ENCODE measurements at places on chromosomes 12 and 14.

DNA sequence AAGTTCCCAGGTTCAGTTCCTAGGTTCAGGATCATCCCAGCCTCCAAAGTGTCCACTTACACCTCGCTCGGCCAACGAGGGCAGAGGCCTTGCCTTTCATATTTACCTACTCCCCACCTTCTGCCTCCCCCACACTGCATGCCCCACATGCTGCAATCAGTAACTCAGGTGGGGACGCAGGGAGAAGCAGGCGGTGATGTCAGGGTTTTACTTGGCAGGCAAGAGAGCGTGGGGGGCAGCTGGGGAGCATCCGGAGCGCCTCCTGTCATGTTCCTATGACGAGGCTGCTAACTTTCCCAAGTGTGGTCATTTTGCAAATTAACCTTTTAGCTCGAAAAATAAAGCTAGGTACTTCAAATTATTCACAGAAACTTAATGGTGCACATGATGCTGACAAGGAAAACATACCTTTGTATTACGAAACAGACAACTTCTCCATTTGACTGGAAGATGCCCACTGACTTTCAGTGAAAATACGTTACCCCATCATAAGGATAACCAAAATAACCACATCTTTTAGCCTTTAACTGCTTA lies 53.8 kb downstream of the SETD3 start:
- no peak for DNase-seq

DNA sequence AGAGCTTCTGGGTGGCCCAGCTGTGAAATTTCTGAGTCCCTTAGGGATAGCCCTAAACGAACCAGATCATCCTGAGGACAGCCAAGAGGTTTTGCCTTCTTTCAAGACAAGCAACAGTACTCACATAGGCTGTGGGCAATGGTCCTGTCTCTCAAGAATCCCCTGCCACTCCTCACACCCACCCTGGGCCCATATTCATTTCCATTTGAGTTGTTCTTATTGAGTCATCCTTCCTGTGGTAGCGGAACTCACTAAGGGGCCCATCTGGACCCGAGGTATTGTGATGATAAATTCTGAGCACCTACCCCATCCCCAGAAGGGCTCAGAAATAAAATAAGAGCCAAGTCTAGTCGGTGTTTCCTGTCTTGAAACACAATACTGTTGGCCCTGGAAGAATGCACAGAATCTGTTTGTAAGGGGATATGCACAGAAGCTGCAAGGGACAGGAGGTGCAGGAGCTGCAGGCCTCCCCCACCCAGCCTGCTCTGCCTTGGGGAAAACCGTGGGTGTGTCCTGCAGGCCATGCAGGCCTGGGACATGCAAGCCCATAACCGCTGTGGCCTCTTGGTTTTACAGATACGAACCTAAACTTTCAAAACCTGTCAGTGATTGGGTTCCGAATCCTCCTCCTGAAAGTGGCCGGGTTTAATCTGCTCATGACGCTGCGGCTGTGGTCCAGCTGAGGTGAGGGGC lies 38.9 kb downstream of the DAD1 start:
- DNase-seq = no peak

GRCh38 chr12:105698075-105698474 lies 367.6 kb downstream of the C12orf75 start:
- DNase-seq = peak; percentile 70

DNA sequence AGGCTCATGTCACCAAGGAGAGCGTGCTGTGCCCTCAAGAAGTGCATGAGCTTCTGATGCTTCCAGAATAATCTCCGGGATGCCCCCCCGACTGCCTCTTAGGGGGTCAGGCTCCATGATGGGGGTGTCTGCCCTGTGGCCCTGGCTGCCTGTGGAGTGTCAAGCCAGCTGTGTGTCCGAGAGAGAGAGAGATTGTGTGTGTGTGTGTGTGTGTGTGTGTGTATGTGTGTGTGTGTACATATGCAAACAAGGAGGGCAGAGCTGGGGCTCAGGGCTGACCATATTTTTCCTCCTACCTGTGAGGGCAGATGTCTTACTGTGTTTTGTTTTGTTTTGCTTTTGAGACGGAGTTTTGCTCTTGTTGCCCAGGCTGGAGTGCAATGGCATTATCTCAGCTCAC lies 5.6 kb upstream of the ALDH2 start:
- DNase-seq = no peak

DNA sequence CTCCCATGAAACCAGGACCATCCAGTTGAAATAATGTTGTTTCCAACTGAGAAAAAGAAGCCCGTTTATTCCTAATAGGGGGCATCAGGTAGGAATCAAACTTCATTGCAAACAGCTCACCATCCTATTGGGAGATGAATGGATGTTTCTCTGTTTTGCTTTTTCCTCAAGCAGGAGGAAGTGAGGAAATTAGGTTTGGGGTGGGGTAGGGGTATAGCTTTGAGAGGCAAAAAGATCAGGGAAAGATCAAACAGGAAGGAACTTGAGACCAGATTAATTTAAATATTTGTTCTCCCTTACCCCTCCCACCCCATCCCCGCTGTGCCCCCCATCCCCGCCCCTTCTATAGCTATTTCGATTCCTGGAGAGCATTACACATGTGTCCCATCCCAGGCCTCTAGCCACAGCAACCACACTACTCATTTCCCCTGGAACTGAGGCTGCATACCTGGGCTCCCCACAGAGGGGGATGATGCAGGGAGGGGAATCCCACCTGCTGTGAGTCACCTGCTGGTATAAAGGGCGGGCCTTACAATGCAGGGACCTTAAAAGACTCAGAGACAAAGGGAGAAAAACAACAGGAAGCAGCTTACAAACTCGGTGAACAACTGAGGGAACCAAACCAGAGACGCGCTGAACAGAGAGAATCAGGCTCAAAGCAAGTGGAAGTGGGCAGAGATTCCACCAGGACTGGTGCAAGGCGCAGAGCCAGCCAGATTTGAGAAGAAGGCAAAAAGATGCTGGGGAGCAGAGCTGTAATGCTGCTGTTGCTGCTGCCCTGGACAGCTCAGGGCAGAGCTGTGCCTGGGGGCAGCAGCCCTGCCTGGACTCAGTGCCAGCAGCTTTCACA lies at the start of gene IL23A:
IL23A (plus strand) TSS at position 577 of the 850 bp plus-strand sequence; CDS start at position 738, 161 bp downstream.
- no peak for DNase-seq

- DNase-seq = no peak
Observed at GRCh38 chr12:51797301-51797700, 51.2 kb downstream of the FIGNL2 start.

GRCh38 chr12:68067762-68068376 lies 78.6 kb downstream of the IFNG-AS1 start:
- DNase-seq = no peak

Data from HAP-1 (cell line).